NCI-H1092 (cell line): ENCODE measurements at places on chromosomes 16 and 17.
A peak's percentile ranks its signal among the peaks of the same experiment; 100 is the strongest.

DNA sequence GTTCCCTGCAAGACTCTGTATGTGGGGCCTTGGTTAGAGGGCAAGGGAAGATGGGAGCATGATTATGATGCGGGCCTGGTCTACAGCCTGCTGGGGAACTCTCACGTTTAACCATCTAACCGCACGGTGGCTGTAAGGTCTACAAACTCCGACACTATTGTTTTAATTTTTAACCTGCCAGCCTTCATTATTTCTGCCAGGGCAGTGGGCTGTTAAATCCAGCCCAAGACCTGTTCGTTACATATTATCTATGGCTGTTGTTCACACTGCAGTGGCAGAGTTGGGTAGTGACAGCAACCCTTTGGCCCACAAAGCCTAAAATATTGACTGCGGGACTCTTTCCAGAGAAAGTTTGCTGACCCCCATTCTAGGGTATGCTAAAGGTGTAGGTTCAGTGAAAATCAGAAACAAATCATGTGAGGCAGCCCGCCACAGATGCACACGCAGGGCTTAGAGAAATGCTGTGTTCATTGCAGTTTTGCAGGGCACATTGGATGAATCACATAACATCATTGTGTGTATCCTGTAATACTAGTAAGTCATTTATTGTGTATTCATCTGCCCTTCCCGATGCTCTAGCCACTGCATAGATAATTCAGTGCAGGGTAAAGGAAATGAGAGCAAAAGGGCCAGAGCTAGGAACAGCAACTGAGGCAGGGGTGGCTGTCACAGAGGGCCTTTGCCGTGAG lies 14.3 kb downstream of the SNX29 start:
- no peak for DNase-seq

- DNase-seq = peak; percentile 71
Observed at GRCh38 chr17:71224824-71225575, 895.8 kb upstream of the SOX9 start.

DNA sequence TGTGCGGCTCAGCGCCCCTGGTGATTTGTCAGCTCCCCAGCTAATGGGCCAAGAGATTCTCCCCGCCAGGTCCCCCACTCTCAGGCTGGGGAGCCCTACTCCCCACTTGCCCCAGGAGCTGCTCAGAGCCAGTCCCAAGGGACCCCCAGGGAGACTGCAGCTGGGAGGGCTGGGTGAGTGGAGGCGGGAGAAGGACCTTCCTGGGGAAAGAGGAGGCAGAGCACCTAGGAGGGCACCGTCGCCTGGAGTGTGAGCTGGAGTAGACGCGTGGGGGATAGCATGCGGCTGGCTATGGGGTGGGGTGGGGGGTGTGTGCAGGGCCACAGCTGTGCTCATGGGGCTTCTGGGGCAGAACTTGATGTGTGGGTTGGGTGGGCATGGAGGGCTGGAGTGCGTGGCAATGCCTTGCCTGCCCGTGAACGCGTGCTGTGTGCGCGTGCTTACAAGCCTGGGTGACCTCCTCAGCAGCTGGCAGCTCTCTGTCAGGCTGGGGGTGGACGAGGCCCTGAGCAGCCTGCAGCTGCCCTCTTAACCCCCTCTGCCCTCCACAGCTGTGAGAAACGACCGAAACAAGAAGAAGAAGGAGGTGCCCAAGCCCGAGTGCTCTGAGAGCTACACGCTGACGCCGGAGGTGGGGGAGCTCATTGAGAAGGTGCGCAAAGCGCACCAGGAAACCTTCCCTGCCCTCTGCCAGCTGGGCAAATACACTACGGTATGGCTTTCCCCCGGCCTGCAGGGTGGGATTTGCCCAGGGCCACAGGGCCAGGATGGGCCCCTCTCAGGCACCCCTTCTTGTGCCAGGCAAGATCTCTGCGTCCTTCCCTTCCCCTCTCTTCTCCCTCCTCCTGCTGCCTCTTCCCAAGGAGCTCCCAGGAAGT lies 12.9 kb downstream of the GJD3 start:
- peak; percentile 79 for DNase-seq

DNA sequence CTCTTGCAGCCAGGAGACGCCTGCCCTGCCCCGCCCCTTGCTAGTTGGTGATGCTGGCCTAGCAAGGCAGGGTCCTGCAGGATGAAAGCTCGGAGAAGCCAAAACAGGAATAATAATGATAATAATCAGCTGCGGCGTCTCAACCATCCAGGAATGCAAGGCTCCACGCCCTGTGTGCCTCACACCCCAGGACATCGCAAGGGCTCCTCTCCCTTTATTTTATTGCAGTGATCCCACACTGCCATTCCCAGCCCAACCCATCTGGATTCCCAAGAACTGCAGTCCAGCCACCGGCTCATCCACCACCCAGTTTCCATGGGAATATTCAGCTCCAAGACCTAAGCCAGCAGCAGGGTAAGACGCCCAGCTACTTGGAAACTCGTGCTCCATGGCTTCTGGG lies 21.0 kb upstream of the ZNF652 start:
- no peak for DNase-seq

DNA sequence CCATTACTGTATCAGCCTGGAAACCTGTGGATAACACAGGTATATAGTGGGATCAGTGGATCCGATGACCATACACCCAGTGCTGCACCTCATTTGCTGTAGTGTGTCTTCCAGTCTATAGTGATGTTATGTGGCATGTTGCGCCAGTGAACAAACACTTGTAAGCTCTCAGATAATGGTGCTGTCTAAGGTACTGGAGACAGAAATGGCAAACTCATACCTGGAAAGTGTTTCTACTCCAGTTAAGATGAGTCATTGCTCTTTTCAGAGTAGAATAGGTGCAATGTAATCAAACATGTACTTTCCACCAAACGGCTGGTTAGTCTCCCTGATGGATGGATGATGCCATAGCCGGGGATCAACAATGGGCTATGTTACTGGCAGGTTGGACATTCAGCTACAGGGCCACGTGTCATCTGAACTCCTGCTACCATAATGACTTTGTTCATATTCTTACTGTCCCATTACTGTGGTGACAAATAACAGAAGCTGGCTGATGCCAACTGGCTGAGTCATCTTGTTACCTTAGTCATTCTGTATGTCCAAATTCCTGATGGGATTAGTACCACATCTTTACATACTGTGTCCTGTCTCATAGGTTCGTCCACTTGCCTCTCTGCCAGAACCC lies 6.3 kb downstream of the CCL11 start:
- DNase-seq = no peak

- no peak for DNase-seq
Observed at GRCh38 chr17:1491443-1492248, 840 bp downstream of the MYO1C start.

- no peak for DNase-seq
Observed at GRCh38 chr17:40511667-40512220, 10.3 kb upstream of the TNS4 start.

DNA sequence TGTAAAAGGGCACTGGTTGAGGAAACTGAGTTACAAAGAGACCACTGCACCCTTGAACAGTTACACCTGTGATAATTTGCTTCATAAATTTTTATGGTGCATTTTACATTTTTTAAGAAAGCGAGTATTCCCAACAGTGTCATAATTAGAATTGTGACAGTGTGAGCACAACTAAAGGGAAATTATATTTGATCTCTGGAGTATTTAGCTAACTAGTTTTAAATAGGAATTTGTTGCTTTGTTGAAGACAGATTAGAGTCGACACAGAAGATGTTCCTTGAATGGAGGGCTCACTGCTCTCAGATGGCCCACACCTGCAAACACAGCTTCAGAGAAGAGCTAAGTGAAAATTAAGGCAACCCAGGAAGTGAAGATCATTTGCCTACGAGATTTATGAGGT lies 555.0 kb upstream of the GOT2 start:
- no peak for DNase-seq

DNA sequence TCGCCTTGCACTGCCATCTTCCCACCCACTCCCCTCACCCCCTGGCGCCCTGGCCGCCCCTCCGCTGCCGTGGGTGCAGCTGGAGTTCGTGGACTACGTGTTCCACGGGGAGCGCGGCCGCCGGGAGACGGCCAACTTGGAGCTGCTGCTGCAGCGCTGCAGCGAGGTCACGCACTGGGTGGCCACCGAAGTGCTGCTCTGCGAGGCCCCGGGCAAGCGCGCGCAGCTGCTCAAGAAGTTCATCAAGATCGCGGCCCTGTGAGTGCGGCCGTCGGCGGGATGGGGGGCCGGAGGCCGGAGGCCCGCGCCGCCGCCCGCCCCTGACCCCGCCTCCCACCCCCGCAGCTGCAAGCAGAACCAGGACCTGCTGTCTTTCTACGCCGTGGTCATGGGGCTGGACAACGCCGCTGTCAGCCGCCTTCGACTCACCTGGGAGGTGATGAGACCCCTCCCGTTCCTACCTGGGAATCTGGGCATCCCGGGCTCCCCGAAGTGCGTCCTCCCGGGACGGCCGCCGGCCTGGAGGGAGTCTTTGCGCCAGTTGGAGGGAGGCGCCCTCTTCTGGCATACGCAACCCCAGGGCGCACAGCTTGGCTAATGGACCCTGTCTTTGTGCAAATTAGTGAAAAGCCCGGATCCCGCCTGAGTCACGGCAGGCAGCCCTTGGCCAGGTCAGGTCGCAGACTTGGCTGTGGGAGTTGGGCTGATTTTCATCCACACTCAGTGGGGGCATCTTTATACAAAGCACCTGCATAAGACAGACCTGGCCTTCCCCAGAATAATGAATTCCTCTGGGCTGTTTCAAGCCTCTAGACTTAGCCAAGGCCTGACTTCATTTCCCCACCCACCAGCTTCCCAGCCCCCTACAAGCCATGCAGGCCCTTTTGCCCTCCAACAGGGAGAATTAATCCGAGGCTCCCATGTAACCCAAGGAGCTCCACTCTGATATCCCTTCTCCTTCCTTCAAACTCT lies 14.3 kb downstream of the RAPGEFL1 start:
- peak; percentile 39 for DNase-seq

DNA sequence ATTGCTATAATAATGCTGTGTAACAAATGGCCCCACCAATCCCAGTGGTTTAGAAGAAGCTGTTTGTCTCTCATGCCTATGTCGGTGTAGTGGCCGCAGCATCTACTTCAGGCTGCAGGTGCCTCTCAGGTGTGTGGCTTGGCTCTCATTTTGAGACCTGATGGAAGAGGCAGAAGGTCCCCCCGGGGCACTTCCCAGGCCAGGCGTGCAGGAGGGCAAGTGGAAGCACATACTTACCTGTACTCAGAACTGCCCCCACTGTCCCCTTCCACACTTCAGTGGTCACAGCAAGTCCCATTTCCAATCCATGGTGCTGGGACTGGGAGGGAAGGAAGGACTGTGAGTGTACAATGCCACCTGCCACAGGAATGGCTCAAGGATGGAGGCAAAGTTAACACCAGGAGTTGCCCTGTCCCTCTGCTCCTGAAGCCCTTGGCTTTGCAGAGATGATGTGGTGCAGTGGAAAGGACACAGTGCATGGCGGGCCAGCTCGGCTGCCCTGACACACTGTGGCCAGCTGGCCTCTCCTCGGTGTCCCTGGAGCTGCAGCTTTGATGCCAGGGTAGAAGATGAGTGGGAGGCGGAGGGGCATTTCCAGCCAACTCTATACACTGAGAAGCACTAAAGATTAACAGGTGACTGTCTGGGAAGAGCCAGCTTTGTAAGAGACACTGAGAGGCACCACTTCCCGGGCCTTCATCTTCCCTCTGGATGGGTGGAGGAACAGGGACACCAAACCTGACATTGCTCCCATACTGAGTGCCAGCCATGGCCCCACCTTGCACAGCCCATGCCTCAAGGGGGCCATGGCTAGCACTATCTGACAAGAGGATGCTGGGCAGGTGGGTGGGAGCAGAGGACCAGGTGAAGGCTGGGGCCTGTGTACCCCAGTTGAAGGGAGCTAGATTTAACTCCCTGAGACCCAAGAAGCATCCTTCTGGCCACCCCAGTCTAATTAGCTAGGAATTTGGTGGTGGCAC lies 105.9 kb downstream of the METRNL start:
- no peak for DNase-seq

- no peak for DNase-seq
Observed at GRCh38 chr17:44155488-44155887, 13.8 kb downstream of the HROB start.

- DNase-seq = no peak
Observed at GRCh38 chr16:81189100-81189664, 49.3 kb upstream of the BCO1 start.

GRCh38 chr17:28756049-28756804 lies 12.4 kb downstream of the TRAF4 start:
- DNase-seq = no peak

DNA sequence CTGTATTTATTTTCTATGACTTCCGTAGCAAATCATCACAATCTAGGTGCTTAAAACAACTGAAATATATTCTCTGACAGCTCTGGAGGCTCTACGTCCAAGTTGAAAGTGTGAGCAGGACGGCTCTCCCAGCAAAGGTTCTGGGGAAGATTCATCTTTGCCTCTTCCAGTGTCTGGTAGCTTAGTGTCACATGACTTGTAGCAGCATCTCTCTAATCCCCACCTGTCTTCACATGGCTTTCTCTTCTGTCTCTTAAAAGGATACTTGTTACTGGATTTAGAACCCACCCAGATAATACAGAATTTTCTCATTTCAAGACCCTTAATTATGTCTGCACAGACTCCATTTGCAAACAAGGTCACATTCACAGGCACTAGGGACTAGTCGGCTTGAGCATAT lies 687.7 kb upstream of the RBFOX1 start:
- no peak for DNase-seq

DNA sequence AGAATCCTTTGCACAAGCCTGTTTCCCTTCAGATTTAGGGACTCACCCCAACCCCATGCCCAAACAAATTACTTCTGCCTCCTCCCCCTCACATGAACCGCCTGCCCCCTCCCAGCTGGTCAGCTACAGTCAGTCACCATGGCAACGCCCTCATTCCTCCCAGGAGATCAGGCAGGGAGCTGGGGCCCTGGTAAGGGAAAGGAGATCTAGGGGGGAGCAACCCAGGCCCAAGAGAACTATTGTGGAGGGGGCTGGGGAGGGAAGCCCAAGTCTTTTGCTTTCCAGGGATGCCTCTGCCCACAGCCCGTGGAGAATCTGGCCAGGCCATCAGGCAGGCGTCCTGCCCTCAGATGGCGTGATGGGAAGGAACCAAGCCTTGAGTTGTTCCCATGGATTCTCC lies 2.8 kb downstream of the FAM171A2 start:
- DNase-seq = no peak

DNA sequence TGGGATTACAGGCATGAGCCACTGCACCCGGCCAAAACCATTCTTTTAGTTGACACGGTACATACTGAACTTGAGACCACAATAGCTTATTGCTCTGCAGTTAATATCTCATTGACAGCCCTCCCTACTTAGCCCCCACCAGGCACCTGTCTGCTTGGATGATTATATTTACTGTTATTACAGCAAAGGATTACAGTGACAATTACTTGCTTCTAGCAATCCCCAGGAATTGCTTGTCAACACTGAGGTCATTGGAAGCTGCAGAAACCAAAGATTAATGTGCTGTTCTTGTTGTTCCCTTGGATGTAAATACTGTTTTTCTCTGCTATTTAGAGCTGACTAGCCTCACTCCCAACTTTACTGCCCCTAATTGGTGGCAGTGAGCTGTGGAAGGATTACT lies 211.2 kb downstream of the LGALS9B start:
- no peak for DNase-seq
